Activated CD4-positive, alpha-beta memory T cell treated with anti-CD3 and anti-CD28 coated beads for 36 hours (primary cell): ENCODE measurements at places on chromosomes 11 and 22. TPM values are rescaled to one million over a fixed set of nuclear protein-coding genes. Genes with fewer than 3 reads are reported as not detected.

The CCDC87 gene
- 0.12 TPM for total RNA-seq

The CASP12 gene
- total RNA-seq, result not detected

The FIBIN gene
- total RNA-seq, result not detected

The DRD2 gene
- total RNA-seq, result not detected

The ACRV1 gene
- not detected for total RNA-seq

The POTEH gene
- total RNA-seq, result not detected

The PTPRCAP gene
- total RNA-seq, result 93.5 TPM

The NEFH gene
- 4.1 TPM for total RNA-seq

The GRAP2 gene
- 38.1 TPM for total RNA-seq

The OR10AG1 gene
- total RNA-seq, result not detected

The SHISA8 gene
- 0.97 TPM for total RNA-seq

The SCGB1A1 gene
- total RNA-seq, result not detected

The GTSE1 gene
- total RNA-seq, result 39.9 TPM

The ASCL2 gene
- 2.0 TPM for total RNA-seq

The SEPTIN3 gene
- 2.8 TPM for total RNA-seq

The LINC01488 gene
- total RNA-seq, result not detected

The SLC43A1 gene
- total RNA-seq, result 23.1 TPM

The KLHDC7B gene
- 6.9 TPM for total RNA-seq

The MTFP1 gene
- total RNA-seq, result 50.5 TPM

The FAM111B gene
- 28.9 TPM for total RNA-seq

The GLYATL2 gene
- total RNA-seq, result not detected

The NUDT8 gene
- 23.3 TPM for total RNA-seq

The SPDYC gene
- not detected for total RNA-seq

The FAM227A gene
- 0.88 TPM for total RNA-seq

The SMC1B gene
- 1.1 TPM for total RNA-seq

The ESRRA gene
- total RNA-seq, result 35.6 TPM

The GGT5 gene
- not detected for total RNA-seq

The UPK3A gene
- not detected for total RNA-seq
